WTC11 (cell line): ENCODE measurements at places on chromosomes 12 and 14.

DNA sequence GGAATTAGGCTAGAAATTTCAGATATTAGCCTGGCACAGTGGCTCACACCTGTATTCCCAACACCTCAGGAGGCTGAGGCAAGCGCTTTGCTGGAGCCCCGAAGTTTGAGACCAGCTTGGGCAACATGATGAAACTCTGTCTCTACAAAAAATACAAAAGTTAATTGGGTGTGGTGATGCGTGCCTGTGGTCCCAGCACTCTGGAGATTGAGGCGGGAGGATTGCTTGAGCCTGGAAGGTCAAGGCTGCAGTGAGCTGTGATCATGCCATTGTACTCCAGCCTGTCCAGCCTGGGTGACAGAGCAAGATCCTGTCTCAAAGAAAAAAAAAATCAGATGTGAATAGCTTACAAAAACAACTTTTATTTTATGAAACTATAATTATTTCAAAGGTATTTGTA, 15.1 kb downstream of the FRMD6 start:
- H3K4me3 ChIP-seq, result no peak overlapping the region
- H3K36me3 ChIP-seq, result peaks cover 12% of the 10 kb centered on the region
- no peak for DNase-seq
- no peaks in the 10 kb centered on the region for H3K27me3 ChIP-seq

DNA sequence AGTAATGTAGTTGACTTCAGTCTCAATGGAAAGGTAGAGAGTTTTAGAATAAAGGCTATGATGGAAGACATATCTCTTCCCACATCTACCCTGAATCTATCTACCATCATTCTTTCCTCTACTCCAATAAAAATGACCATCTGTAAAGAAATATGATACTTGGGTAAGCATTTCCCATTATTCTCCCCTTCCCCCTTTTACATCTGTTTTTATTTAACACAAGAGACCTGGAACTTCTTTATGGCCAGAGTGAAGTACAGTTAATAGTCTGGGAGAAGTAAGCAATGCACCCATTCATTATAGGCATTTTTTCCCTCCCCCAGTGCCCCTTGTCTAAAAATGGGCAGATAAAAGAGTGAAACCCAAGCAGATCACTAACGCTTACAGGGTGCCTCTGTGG, 6.5 kb downstream of the TPH2 start:
- H3K27ac ChIP-seq, result no peak overlapping the region
- DNase-seq, result no peak
- no peak overlapping the region for H3K4me3 ChIP-seq
- no peaks in the 10 kb centered on the region for H3K36me3 ChIP-seq

DNA sequence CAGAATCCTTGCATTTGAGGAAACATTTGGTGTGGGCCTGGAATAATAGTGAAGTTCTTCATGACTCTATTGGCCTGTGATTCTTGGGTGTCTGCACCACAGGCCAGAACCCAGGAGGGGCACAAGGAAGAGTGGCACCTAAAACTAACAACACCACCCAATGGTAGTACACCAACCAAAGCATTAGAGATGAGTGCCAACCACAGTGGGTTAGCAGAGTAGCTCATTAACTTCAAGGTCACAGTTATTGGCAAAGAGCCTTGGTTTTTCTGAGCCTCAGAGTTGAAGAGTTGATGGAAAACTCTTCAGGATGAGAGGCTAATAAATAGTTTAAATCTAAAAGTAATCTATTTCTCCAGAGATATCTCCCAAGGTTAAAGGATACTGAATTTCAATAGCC, 57.0 kb downstream of the HELB start:
- no peaks in the 10 kb centered on the region for H3K36me3 ChIP-seq
- no peak for DNase-seq
- H3K4me1 ChIP-seq, result peaks cover 17% of the 10 kb centered on the region

DNA sequence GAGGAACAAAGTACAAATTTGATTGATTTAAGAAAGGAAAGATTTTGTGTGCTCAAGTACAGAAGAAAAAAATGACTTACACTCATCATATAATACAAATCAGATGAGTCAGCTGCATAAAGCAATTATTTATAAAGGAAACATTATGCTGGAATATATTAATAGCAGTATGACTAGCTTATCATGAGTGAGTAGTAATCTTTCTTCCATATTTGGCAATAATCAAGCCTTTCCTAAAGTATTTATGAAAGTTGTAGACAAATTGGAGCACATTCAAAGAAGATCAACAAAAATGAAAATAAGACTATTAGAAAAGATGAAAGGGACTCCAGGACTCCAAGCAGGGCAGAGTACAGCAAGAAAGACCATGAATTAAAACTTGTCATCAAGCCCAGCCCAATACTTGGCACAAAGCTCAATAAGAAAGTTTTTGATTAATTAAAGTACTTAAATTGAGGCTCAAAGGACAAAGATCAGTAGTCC, 32.8 kb downstream of the CCER1 start:
- peaks cover 39% of the 10 kb centered on the region for H3K27me3 ChIP-seq
- no peaks in the 10 kb centered on the region for H3K36me3 ChIP-seq
- no peak overlapping the region for H3K27ac ChIP-seq

GRCh38 chr12:103665971-103666370, 78.9 kb downstream of the STAB2 start:
- no peak overlapping the region for H3K4me3 ChIP-seq
- peak; percentile 23 for DNase-seq
- H3K27me3 ChIP-seq, result no peaks in the 10 kb centered on the region; the same call in 1 of the 2 replicates
- peaks cover 38% of the 10 kb centered on the region for H3K4me1 ChIP-seq
- no peaks in the 10 kb centered on the region for H3K36me3 ChIP-seq

DNA sequence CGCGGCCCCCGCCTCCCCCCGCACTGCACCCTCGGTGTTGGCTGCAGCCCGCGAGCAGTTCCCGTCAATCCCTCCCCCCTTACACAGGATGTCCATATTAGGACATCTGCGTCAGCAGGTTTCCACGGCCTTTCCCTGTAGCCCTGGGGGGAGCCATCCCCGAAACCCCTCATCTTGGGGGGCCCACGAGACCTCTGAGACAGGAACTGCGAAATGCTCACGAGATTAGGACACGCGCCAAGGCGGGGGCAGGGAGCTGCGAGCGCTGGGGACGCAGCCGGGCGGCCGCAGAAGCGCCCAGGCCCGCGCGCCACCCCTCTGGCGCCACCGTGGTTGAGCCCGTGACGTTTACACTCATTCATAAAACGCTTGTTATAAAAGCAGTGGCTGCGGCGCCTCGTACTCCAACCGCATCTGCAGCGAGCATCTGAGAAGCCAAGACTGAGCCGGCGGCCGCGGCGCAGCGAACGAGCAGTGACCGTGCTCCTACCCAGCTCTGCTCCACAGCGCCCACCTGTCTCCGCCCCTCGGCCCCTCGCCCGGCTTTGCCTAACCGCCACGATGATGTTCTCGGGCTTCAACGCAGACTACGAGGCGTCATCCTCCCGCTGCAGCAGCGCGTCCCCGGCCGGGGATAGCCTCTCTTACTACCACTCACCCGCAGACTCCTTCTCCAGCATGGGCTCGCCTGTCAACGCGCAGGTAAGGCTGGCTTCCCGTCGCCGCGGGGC, at the start of gene FOS:
Gene FOS (plus strand): TSS at position 407 of the 731 bp plus-strand sequence. CDS start 155 bp downstream, at position 562.
- H3K27me3 ChIP-seq, result peaks cover 35% of the 10 kb centered on the region
- peak within 1 kb of the TSS; percentile 98 for H3K27ac ChIP-seq
- H3K4me3 ChIP-seq, result peak within 1 kb of the TSS; percentile 88
- H3K36me3 ChIP-seq, result peaks cover 23% of the 10 kb centered on the region

- 0 out of 2 replicates have a peak, but pooled peaks cover 3% of the 10 kb centered on the region for H3K27me3 ChIP-seq
- H3K4me3 ChIP-seq, result peak within 1 kb of the TSS; percentile 91
- H3K36me3 ChIP-seq, result peaks cover 29% of the 10 kb centered on the region
- peak within 1 kb of the TSS; percentile 89 for H3K27ac ChIP-seq
- DNase-seq, result peak; percentile 94
Observed at GRCh38 chr14:24299255-24300191, at the start of the genes DHRS1 and NOP9. Gene DHRS1 (minus strand): TSS chr14:24299780. CDS start chr14:24299106, 674 bp downstream. Gene NOP9 (plus strand): TSS chr14:24299850. CDS start chr14:24299955, 105 bp downstream.

GRCh38 chr12:131916306-131917138, 12.6 kb upstream of the PUS1 start:
- H3K4me1 ChIP-seq, result no peaks in the 10 kb centered on the region
- H3K27me3 ChIP-seq, result no peaks in the 10 kb centered on the region
- H3K4me3 ChIP-seq, result no peak overlapping the region
- no peak overlapping the region for H3K27ac ChIP-seq

- H3K4me3 ChIP-seq, result no peak overlapping the region
- no peak for DNase-seq
- H3K36me3 ChIP-seq, result no peaks in the 10 kb centered on the region; the same call in none of the 2 replicates
- H3K4me1 ChIP-seq, result no peaks in the 10 kb centered on the region
- H3K27ac ChIP-seq, result no peak overlapping the region
Observed at GRCh38 chr14:49058511-49058910, 527.7 kb downstream of the RPS29 start.

DNA sequence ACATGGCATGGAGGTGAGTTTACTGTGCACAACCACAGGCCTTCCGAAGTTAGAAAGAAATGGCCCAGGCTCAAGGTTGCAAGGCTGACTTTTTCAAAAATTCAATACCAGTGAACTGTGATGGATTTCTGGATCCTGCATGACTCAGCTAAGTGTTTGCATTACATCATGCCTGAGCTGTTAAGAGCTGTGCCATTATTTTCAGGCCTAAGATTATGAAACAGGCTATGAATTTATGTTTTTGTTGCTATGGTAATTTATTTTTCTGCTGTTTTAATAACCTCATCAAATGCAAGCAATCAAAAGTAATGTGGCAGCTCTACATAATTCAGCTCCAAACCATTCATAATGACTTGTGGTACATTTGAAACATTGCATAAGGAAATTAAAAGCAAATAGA, 457.7 kb upstream of the TMEM132C start:
- H3K27me3 ChIP-seq, result peaks cover 9% of the 10 kb centered on the region
- peaks cover 61% of the 10 kb centered on the region for H3K36me3 ChIP-seq
- H3K4me1 ChIP-seq, result no peaks in the 10 kb centered on the region
- H3K4me3 ChIP-seq, result no peak overlapping the region

- H3K4me1 ChIP-seq, result peaks cover under 1% of the 10 kb centered on the region; the same call in 1 of the 2 replicates
- H3K36me3 ChIP-seq, result peaks cover 52% of the 10 kb centered on the region
- no peak overlapping the region for H3K4me3 ChIP-seq
- H3K27ac ChIP-seq, result no peak overlapping the region
- DNase-seq, result no peak
Observed at GRCh38 chr14:101977311-101978071, 13.1 kb downstream of the DYNC1H1 start.

DNA sequence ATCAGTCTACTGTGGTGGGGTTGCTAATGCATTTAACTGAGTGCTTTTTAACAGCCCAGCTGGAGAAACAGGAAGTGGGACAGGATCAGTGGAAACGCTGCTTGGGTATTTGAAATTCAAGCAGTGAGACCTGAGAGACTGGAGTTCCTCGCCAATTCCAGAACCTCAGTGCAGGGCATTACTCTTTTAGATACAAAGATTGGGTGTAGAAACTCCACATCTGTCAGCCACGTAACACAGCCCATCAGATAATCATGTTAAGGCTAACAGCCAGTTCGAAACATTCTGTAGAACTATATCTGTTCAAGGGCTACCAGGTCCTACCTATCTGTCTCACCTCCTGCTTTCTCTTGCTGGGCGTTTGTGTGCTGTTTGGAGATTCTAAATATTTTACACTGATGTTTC, 45.5 kb downstream of the RAD52 start:
- H3K36me3 ChIP-seq, result peaks cover 69% of the 10 kb centered on the region
- H3K4me1 ChIP-seq, result peaks cover 17% of the 10 kb centered on the region
- no peak for DNase-seq
- no peaks in the 10 kb centered on the region for H3K27me3 ChIP-seq
- H3K4me3 ChIP-seq, result no peak overlapping the region

GRCh38 chr14:100428727-100429126, 105.6 kb downstream of the SLC25A47 start:
- H3K4me1 ChIP-seq, result peaks cover 17% of the 10 kb centered on the region
- no peak for DNase-seq
- H3K27me3 ChIP-seq, result no peaks in the 10 kb centered on the region
- H3K27ac ChIP-seq, result no peak overlapping the region

DNA sequence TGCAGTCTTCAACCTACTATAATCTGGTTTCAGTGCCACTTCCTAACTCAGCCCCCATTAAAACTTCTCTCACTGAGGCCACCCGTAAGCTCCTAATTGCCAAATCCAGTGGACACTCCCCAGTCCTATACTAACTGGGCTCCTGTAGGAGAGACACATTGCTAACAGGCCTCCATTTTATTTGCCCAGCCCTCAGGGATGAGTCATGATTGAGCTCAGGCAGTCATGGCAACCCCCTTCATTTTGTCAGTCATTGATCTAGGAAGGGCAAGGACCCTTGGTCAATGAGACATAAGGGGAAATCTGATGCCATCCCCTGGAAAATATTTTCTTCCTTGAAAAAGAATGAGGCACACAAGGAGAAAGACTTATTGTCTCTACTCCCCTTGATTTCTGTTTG, 70.1 kb upstream of the HIF1A start:
- no peak overlapping the region for H3K4me3 ChIP-seq
- no peak for DNase-seq
- no peaks in the 10 kb centered on the region for H3K27me3 ChIP-seq
- peaks cover 8% of the 10 kb centered on the region for H3K4me1 ChIP-seq
- H3K36me3 ChIP-seq, result no peaks in the 10 kb centered on the region
